Progenitor cell of endocrine pancreas (in vitro differentiated cells): ENCODE measurements at places on chromosomes 13 and 19. TPM values are rescaled to one million over a fixed set of nuclear protein-coding genes. Genes with fewer than 3 reads are reported as not detected.

ZNF547 gene
- total RNA-seq = 5.7 and 6.1 TPM in 2 replicates

PNMA8C gene
- total RNA-seq = 0.19 and 0.36 TPM in 2 replicates

DNA sequence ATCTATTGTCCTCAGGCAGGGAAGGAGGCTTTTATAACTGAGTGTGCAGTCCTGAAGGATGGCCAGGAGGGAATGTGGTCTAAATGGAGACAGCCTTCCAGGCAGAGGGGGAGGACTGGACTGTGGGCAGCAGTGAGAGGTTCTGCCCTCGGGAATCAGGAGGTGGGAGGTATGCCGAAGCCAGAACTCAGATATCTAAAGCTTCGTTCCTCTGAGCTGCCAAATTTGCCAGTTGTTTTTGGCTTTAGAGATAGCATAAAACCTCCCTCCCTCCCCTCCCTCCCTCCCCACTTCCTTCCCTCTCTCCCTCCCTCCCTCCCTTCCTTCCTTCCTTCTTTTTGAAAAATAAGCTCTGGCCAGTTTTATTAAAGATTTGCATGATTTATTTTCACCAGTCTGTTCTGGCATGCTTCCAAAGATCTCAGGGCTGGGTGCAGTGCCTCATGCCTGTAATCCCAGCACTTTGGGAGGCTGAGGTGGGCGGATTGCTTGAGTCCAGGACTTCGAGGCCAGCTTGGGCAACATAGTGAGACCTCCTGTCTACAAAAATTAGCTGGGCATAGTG is 2.4 kb downstream of the MEDAG start:
- DNase-seq = no peak

DNA sequence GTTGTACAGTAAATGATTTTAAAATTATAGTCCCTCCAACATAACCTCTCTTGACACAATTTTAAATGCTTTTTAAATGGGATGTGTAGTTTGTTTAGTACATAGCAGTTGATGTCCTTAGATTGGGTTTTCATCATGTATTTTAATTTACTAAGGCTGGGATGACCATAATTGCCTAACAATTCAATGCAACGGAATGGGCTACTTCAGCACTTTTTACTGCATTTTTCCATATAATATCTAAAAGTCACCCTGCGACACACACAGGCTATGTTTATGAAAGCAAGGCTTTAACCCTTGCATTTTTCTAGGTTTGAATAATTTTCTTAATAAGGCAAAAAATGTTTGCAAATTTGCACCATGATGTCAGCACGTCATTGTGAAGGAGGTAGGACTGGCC is 321.0 kb downstream of the DLEU7 start:
- no peak for DNase-seq

GRCh38 chr13:76725211-76725610 is 161.0 kb downstream of the KCTD12 start:
- DNase-seq = no peak

DNA sequence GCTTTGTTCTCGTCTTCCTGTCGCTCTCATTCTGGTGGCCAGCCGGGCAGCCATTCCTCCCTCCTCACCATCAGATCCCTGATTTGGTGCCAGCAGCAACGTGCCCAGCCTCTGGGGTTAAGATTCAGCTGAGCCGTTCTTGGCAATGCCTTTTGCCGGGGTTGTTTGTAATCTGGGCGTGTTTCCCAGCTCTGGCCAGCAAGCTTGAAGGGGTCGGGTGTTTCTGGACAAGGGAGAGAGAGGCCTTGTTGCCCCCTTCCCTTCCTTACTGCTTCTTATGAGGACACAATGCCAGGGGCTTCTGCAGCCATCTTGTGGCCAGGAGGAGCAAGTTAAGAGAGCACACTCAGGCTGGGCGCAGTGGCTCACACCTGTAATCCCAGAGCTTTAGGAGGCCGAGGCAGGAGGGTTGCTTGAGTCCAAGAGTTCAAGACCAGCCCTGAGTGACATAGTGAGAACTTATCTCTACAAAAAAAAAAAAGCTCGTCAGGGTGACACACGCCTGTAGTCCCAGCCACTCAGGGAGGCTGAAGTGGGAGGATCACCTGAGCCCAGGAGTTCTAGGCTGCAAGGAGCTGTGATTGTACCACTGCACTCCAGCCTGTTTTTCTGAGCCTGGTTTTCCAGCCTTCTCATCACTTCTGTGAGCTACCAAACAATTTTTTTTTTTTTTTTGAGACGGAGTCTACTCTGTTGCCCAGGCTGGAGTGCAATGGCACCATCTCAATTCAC is 10.7 kb upstream of the CRTC1 start:
- DNase-seq = no peak

DNA sequence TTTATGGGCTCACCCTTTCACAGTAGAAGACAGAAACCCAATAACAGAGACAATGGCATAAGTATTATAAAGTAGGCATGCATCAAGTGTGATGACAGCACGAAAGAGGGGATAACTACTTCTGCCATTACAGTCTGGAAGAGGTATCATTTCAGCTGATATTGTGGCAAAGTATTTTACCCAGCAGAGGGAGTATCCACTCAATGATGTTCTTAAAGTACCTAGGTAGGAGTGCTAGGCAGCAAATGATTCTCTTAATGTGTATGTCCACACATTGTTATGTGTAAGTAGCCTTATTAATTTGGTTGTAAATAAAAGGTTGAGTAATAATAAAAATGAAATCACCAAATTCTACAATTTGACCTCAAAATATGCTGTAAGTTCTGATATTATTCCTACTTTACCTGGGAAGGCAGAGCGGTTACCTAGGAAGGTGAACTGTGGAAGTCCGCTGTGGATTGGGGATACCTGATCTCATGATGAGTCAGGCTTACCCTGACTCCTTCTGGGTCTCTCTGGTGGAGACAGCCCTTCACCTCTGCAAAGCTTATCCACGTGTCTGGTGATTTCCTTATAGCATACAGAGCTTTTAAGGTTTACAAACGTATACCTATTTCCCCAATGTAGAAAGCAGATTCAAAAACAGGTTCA is 4.1 kb upstream of the UBAC2 start:
- no peak for DNase-seq

GRCh38 chr19:13022111-13022858 is 27.0 kb downstream of the NFIX start:
- DNase-seq = no peak

- no peak for DNase-seq
Measured at GRCh38 chr13:45670189-45670885, 31.8 kb upstream of the CBY2 start.
